ENCODE measurements at places on chromosomes 16 and 17.
A peak's percentile ranks its signal among the peaks of the same experiment; 100 is the strongest.

- peak; percentile 92 for ATAC-seq
Observed at GRCh38 chr16:65681406-65681805, 559.5 kb upstream of the CDH11 start.

GRCh38 chr16:55285586-55285985 is 38.4 kb upstream of the IRX6 start:
- ATAC-seq, result no peak

DNA sequence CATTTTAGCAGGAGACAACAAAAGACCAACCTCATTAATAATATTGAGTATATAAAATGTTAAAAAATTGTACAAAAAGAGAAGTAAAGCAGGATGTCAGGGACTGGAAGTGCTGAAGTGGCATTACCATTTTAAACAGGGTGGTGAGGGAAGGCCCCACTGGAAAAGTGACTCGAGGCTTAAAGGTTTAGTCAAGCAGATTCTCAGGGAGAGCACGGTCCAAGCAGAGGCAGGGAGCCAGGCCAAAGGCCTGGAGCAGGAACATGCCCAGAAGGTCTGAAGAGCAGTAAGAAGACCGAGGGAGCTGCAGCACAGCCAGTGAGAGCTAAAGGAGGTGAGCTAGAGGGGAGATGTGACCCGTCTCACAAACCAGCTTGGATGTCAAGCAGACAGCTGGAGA is 7.6 kb downstream of the XPO6 start:
- no peak for ATAC-seq

- peak; percentile 38 for ATAC-seq
Observed at GRCh38 chr17:79075446-79075750, 774 bp downstream of the ENGASE start.

DNA sequence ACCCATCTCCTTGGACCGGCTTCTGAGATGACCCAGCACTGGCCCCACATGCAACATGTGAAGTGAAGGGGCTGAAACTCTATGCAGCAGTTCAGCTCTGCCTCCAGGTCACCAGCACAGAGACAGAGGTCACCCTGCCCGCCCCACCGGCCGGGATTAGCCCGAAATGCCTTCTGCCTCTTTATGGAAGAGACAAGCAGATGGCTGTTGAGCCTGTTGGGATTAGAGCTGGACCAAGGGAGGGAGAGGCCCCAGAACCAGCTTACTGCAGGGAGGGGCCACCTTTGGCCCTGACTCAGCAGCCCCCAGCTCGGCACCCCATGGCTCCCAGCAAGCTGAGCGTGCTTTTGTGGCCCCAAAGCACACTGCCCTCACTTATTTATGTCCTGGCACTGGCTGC is 5.7 kb downstream of the AIPL1 start:
- no peak for ATAC-seq

DNA sequence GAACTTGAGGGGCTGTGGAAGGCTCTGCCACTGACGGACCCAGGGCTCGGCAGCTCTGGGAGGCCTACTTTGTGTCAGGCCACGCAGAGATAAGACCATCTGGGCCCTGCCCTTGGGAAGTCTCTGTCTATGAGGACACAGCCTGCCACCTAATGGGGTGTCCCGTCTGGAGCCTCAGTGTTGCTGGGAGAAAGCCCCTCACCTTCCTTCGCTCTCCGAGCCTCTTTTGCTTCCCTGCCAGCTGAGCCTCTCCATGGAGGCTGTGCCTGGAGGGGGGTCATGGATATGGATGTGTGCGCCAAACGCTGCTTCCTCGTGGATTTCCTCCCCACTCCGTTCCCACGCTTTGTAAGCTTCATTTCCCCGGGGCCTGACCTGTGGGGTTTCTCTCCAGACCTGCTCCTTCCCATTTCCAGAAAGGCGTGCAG is 228.8 kb downstream of the SEC14L1 start:
- no peak for ATAC-seq

GRCh38 chr16:23491490-23492391 is 18.6 kb downstream of the GGA2 start:
- peak; percentile 66 for ATAC-seq

- no peak for ATAC-seq
Observed at GRCh38 chr17:39845052-39845846, 18.9 kb downstream of the IKZF3 start.

DNA sequence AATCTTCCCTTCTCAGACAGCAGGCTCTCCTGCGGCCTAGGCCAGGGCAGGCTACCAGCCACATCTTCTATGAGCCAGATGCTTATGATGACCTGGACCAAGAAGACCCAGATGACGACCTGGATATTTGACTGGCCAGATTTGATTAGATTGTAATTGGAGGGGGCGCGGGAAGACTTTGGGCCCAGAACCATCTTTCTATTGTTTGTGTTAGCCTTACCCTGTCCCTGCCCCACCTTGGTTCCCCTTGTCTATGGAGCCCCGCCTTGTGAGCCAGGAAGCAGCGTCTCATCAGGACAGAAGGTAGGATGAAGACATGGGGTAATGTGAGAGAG is 2.8 kb downstream of the CLDN7 start:
- no peak for ATAC-seq

- ATAC-seq, result no peak
Observed at GRCh38 chr16:81136390-81137335, 40.5 kb upstream of the GCSH start.

DNA sequence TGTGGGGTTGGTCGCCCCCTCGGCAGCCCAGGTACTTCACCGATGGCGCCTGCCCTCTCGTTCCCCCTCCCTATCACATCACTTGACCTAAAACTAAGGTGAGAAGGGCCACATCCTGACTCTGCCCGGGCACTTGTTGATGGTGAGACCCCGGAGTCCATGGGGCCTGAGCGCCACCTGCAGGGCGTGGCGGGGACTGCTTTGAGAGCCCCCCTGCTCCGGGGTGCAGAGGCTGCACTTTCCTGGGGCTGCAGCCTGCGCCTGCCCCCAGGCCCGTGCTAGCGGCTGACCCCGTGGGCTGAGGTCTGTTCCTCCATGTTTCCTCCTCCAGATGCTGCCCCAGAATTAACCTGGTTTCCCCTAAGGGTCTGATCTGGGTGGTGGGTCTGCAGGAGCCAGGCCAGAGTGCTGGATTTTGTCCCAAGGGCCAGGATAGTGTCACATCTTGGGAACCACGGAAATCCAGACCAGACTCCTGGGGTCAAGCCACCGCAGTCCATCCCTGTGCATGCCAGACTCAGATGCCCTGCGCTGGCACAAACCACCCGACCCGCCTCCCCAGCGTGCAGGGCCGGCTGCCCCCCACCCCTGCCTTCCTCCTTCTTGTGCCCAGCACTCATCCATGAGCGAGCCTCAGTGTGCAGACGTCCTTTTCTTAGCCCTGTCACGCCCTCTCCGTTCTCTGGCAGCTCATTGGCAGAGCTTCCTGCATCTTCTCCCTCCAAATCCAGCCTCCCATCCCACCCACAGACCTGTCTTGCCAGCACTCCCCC is 2.7 kb downstream of the NDUFAF8 start:
- ATAC-seq, result no peak

DNA sequence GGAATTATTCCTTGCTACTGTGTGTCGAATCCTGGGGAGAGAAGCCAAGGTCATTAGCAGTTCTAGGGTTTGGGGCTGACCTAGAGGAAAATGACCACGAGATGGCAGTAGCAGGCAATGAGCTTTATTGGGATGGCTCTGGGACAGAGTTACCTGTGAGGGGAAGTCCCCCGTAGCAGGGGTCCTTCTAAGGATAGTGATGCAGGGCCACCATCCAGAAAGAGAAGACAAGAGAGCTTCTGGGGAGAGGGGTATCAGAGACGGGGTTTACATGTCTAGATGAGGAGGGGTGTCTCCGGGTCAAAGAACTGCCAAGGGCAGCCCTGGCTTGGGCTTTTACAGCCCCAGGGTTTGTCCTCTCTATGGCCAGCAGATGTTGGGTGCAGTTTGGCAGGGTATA is 6.4 kb upstream of the GGT6 start:
- peak; percentile 93 for ATAC-seq

DNA sequence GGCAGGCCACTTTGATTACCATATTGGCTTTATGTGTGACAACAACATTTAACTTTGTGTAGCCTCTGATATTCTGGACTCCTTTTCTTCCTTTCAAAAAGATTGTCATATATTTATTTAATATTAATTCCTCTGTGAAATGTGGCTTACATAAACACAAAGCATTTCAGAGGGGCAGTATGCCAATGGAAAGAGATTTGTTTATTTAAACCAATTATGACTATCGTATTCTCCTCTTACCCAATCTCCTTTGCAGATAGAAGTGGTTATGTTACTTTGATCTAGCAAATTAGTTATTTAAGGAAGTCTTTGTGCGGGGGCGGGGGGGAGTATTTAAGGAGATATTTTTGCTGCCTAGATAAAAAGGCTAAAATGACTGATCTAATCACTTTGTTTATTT is 573.7 kb upstream of the KIF2B start:
- no peak for ATAC-seq

DNA sequence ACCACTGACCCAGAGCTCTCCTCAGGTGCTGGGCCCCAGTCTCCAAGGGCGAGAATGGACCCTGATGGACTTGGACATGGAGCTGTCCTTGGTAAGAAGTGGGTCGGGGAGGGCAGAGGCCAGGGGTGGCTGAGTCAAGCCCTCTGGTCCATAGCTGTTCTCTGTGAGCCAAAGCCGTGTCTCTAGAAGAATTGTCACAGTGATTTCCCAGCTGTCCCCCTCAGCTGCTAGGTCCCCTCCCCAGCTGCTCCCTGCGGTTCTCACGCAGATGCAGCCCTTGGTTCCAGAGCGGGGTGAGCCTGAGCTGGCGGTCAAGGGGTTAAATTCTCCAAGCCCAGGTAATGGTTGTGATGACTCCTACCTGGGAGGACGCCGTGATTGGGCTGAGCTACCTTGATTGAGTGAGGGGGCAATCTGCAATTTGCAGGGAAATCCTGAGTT is 1.3 kb upstream of the NOL3 start:
- ATAC-seq, result no peak

DNA sequence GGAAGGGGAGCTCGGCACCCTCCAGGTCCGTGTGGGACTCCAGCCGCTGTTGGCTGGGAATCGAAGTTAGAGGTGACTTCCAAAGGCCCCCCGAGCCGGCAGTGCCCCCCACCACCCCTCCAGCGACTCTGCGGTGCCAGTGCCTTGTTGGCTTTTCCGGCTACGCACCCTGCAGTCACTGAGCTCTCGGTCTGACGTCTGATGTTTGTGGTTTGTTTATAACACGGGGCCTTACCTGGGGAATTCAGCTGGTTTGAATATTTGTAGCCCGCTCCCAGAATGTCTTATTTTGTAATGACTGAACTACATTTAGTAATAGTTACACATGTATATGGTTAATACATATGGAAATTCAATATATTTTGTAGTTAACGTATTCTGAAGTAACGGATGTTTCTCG is 7.1 kb upstream of the BAIAP3 start:
- ATAC-seq, result no peak

DNA sequence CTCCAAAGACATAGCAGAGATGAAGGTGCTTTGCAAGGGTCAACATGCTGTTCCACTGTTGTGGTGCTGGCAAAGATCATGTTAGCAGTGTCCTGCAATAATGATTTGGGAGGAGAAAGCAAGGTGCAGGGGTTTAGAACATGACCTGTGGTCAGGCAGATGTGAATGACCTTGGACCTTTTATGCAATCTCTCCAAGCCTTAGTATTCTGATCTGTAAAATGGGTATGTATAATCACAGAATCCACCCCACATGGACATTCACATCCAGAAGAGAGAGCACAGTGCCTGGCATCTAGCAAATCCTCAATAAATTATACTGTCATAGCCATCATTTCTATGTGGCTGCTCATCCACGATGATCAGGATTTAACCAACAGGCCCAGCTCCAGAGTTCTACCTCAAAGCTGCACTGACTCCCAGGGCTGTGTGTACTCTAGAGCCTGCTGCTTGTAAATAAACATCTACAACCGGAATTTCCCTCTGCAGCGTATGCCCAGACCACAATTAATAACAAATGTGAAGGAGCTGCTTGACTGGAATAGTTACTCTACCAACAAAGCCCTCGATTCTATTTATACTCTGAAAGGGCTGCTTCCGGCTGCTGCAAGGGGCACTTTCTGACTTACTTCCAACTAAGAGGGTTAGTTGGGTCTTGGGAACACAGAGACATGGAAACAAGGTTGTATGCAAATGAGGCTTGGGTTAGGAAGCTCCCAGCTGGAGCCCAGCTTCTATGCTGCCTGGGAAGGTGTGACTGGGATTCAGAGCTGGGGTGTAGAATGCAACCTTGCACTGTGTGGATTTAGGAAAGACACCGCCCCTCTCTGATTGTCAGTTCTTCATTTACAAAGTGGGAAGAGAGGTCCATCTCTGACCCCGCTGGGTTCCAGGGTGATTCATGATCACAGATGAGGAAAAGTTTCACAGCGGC is 265.2 kb downstream of the XYLT1 start:
- ATAC-seq, result peak; percentile 88

DNA sequence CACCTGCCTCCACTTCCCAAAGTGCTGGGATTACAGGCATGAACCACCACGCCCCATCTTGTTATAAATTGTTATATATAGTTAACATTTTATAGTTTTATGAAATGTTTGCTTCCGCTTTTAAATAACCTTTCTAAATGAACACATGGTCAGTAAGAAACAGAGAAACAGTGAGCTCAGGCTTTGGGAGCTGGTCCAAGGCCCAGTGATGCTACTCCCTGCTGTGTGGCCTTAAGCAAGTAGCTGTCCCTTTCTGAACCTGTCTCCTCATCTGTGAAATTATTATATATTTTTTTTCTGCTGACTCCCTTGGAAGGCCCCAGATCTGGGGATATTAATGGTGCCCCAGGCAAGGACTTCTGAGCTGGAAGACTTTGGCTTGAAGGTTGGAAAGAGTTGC is 19.0 kb downstream of the CPNE2 start:
- no peak for ATAC-seq

DNA sequence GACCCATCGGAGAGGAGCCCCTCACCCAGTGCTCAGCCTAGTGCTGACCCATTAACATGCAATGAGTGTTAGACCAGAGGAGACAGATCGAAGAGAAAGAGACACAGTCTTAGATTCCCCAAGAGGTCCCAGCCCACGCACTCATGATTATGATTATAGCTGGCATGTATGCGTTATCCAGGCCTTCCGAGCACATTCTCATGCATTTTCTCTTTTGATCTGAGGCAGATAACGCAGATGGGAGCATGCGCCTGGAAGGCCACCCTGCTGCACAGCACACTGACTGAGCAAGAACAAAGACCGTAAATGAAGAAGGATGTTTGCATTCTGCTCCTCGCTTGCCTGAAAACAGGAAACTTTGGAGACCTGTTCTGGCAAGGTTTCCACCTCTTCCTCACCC is 232.7 kb downstream of the SOX9 start:
- ATAC-seq, result peak; percentile 28

Measured in SK-N-SH treated with all-trans-retinoic acid at 6 μM for 48 hours (cell line).